ENCODE measurements at places on chromosomes 3 and 15.
A peak's percentile ranks its signal among the peaks of the same experiment; 100 is the strongest.

- no peak for DNase-seq
Measured at GRCh38 chr15:34733621-34734020, 21.2 kb downstream of the GJD2 start.

DNA sequence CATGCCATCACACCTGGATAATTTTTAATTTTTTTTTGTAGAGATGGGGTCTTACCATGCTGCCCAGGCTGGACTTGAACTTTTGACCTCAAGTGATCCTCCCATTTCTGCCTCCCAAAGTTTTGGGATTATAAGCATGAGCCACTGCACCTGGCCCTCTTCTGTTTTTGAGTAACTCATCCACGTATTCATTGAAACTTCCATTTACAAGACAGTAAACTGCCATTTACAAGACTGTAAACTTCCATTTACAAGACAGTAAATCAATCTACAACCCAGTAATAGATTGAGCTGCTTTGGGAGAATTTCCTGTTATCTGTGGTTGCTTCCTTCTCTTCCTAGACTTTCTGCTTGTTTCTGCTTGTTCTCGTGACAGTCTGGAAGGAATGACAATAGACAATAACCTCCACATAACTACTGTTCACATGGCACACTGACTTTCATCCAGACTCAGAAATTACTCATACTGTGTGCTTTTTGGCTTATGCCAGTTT is 114.7 kb upstream of the CCNL1 start:
- no peak for DNase-seq

GRCh38 chr15:56942118-56942517 is 23.7 kb downstream of the TCF12 start:
- DNase-seq: no peak

- no peak for DNase-seq
Measured at GRCh38 chr15:52521682-52522081, 7.0 kb downstream of the MYO5A start.

DNA sequence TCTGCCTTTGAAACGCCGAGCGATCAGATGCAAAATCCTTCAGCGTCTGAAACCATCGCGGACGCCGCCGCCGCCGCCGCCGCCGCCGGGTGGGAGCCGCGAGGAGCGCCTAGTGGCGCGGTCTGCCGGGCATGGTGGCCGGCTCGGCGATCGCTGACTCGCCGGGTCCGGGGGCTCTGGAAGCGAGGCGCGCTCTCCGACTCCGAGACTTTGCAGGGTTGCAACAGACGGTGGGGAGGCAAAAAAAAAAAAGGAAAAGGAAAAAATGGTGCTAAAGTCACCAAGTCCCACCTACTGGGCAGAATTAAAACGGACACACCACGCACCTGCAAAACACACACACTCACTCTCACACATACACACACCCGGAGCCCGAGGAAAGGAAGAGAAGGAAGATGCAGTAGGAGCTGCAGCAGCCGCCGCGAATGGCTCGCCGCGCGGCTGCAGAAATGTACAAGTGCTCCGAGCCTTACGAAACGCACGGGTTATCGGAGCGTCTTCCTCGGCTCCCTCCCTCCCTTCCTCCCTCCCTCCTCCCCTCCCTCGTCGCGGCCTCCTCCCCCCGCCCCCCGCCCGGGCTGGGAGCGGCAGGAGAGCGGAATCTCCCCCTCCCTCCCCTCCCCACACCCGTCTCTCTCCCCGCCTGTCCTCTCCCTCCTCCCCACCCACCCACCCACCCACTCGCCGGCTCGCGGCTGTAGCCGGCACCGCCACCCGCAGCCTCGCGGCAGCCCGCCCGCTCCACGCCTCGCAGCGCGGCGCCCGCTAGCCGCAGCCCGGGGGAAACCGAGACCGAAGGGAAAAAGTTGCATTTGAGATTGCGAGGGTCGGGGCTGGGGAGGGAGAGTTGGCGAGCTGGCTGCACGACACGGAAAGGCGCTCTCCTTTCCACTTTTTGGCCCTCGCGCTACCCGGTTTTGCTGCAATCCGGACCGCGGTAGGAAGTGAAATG is at the start of gene NTRK3:
Gene NTRK3 (minus strand): TSS at position 461 of the 952 bp plus-strand sequence. CDS start 586 bp downstream, outside the sequence.
- DNase-seq: peak; percentile 28

DNA sequence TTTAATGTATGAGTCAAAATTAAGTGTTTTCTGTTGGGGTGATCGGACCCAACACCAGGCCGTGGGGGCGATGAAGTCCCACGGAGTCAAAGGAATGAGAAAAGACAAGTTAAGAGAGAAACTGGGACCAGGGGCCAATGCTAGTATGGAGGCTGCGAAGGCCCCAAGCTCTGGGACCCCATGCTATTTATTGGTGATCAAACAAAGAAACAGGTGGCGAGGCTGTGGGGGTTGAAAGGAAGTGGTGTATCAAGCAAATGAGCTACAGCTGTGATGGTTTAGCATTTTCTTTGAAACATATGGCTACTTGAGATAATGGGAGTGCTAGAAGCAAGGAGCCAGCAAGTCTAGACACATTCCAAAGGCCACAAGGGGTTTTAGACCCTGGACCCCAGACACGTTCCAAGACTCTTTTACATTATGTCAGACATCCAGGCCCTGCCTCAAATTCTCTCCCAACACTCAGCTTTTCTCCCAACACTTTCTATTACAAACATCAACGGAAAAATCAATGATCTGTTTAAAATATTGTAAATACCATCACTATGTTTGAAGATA is 56.0 kb upstream of the SNRPN start:
- no peak for DNase-seq

- no peak for DNase-seq
Measured at GRCh38 chr3:111691293-111691909, 96.3 kb upstream of the ZBED2 start.

DNA sequence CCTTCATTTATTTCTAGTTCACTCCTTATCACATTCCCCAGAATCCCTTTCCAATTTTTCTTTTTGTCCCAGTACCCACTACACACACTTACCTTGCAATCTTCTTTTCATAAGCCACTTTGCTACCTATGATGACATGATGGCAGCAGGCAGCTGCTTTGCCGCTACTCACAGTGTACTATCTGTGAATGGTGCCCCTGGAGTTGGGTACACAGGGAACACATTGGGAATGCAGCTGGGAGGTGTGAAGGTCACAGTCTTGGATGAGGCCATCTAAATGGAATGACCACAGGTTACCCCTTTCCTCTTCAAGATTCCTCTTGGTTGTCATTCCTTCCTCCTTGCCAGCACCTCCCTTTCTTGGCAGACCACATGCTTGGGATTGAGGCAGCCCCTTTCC is 20.8 kb upstream of the TNIK start:
- no peak for DNase-seq

GRCh38 chr3:123289391-123290106 is 87.8 kb downstream of the SEC22A start:
- no peak for DNase-seq

DNA sequence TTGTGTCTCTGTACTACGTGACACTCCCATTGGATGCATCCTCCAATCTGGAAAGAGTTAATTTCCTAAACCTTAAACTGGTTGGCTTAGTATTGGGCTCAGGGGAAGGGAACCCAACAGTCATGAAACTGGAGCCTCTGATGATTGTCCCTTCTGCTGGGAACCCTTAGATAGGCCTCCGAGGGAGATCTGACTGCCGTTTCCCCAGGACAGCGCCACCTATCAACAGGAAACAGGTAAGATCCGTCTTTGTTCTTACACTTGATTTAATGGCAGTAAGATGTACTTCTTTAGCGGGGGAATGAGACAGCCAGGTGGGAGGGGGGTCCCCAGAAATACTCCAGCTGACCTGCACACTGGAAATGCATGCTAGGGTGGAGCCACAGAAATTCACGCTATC is 1749.6 kb downstream of the SI start:
- no peak for DNase-seq

- DNase-seq: no peak
Measured at GRCh38 chr15:70220490-70221096, 122.9 kb upstream of the TLE3 start.

- peak; percentile 97 for DNase-seq
Measured at GRCh38 chr3:51391075-51391565, at the start of gene RBM15B. Gene RBM15B, plus strand, starts transcription at chr3:51391285. Its CDS starts 115 bp downstream, at chr3:51391400.

DNA sequence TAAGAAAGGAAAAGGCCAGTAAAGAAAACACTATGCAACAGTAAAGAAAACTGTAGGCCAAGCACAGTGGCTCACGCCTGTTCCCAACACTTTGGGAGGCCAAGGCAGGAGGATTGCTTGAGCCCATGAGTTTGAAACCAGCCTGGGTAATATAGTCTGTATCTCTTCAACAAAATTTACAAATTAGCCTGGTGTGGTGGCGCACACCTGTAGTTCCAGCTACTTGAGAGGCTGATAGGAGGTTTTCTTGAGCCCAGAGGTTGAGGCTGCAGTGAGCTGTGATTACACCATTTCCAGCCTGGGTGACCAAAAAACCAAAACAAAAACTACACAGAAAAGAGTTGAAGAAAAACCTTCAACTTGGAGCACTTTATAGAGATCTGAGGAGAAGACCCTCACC is 31.8 kb downstream of the DAG1 start:
- no peak for DNase-seq

DNA sequence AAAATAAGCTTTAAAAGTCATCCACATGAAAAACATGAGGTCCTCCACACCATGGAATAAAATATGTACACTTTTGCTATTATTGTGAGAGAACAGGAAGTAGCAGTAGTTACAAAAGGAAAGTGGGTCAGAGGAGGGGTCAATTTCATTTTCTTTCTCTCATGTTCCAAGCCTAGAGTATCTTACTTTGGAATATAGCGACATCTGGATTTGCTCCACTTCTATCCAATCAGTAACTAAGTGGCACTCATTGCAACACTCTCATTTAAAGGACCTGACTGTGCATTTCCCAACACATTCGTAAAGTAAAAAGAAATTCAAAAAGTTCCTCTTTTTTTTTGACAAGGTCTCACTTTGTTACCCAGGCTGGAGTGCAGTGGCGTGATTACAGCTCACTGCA is 637.3 kb downstream of the TUSC7 start:
- no peak for DNase-seq

- DNase-seq: no peak
Measured at GRCh38 chr3:161343986-161344385, 27.3 kb downstream of the SPTSSB start.

DNA sequence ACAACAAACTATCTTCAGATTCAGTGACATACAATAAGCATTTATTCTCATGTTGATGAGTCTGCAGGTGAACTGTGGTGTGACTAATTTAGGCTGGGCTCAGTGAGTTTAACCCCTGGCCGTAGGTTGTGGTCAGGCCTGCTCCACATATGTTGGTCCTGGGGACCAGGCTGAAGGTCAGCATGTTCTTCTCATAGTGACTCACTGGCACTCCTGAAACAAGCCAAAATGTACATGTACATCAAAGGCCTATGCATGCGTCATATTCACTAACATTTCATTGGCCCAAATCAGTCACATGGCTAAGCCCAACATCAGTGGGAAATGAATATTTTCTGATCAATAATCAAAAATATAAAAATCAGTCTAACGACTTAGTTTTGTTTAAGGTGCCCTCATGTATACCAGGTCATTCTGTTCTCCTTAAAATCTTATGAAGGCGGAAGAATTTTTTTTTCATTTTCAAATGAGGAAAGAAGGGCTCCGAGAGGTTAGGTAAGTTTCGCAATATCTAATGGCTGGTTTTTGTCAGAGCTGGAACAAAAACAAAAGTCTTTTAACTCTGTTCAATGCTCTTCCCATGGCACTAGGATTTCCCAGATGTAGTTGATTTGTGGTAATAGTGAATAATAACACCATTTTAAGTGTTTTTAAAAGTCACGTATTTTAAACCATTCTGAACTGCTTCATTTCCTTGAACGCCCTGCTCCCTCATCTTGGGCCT is 148.5 kb downstream of the MFSD1 start:
- no peak for DNase-seq

- no peak for DNase-seq
Measured at GRCh38 chr15:101625980-101626379, 26.2 kb downstream of the TM2D3 start.

DNA sequence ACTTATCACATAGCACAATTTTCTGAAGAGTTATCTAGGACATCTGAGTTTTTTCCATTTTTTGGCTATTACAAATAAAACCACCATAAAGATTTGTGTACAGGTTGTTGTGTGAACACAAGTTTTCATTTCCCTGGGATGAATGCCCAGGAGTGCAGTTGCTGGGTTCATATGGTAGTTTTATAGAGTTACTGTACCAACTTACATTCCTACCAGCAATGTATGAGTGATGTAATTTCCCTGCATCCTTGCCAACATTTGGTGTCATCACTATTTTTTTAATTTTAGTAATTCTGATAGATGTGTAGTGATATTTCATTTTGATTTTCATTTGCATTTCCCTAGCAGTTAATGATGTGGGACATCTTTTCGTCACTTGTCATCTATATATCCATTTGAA is 20.5 kb downstream of the FILIP1L start:
- no peak for DNase-seq

- DNase-seq: no peak
Measured at GRCh38 chr15:50113992-50114780, 4.8 kb downstream of the ATP8B4 start.

DNA sequence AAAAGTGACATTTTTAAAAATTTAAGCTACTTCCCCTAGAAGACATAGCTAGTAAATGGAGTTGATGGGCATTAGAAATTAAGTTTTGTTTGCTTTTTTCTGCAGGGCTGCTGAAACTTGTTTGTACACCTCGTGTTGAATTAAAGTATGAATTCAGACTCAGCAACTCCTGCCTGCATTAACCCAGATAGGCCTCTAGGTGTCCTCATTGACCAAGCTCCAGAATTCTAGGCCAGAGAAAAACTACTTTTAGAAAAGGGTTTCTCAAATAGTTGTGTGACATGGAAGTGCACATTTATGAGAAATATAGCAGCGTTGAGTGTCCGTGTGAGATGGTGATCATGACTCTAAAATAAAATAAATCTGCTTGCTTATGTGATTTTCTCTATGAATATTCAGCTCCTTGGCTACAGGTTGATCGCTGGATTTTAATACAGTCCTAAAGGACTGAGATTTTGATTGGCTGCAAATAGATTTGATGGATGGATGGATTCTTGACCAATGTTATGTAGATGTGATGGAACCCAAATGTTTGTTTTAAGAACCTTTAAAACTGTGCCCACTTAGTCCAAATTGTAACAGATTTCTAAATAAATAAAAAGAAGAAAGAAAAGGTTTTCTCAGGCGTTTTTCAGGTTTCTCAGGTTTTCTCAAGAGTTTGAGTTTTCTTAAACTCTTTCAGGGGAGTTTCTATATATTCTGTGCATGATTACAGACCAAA is 39.4 kb upstream of the LMOD3 start:
- DNase-seq: peak; percentile 7

DNA sequence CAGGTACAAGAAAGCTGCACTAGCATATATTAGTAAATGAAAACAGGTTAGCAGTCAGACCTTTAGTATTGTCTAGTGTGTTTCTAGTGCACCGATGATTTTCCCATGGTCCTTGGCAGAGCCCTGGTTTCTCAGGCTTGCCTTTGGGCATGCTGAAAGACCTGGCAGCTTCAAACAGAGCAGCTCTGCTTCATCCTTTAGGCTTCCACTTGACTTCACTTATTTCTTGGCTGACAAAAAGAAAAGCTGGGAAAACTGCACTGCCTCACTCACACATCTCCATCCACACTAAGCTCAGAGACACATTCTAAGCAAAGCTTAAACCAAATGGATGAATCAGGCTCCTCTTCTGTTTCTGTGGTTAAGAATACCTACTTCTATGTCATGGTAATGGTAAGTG is 374.8 kb upstream of the PDZRN3 start:
- no peak for DNase-seq
